ENCODE measurements at places on chromosomes 6 and 20. TPM values are rescaled to one million over a fixed set of nuclear protein-coding genes. Genes with fewer than 3 reads are reported as not detected.

The TMEM244 gene
- total RNA-seq, result not detected

The TBXT gene
- total RNA-seq, result not detected

The ERMARD gene
- total RNA-seq, result 7.6 TPM

The PDE10A gene
- 3.9 TPM for total RNA-seq

The TSHZ2 gene
- total RNA-seq, result 0.49 TPM

The FOXQ1 gene
- total RNA-seq, result not detected

The NKX2-4 gene
- 0.35 TPM for total RNA-seq

DNA sequence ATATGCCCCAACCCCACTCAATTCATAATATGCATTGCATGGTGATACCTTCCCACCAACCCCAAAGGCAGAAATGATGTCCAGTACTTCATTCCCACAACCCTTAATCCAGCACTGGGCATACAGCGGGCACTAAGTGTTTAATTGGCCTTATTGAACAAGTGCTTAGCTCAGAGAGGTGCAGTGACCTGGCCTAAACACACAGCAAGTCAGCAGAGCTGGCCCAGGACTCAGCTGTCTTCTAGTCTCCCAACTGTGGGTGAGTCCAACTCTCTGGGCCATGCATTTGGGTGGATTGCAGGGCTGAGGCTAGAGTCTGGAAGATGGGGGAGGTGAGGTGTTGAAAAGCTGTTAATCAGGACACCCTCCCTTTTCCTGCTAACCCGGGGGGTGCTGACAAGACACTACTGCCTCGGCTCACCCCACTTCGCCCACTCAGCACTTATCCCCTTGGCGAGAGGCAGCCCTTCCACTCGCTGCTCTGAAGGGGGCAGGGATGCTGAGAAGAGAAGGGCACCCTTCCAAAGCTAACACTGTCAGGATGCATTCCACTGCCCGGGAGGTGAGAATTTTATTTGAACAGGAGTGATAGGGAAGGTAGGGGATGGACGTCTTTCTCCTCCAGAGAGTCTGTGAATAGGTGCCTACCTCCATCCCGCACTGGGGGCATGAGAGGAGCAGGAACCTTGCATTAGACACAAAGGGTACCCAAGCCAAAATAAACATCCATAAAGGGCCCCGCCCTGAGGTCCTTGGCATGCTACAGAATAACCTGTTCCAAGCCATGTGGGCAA lies 14.2 kb downstream of the KCNK5 start:
- no peak for DNase-seq

DNA sequence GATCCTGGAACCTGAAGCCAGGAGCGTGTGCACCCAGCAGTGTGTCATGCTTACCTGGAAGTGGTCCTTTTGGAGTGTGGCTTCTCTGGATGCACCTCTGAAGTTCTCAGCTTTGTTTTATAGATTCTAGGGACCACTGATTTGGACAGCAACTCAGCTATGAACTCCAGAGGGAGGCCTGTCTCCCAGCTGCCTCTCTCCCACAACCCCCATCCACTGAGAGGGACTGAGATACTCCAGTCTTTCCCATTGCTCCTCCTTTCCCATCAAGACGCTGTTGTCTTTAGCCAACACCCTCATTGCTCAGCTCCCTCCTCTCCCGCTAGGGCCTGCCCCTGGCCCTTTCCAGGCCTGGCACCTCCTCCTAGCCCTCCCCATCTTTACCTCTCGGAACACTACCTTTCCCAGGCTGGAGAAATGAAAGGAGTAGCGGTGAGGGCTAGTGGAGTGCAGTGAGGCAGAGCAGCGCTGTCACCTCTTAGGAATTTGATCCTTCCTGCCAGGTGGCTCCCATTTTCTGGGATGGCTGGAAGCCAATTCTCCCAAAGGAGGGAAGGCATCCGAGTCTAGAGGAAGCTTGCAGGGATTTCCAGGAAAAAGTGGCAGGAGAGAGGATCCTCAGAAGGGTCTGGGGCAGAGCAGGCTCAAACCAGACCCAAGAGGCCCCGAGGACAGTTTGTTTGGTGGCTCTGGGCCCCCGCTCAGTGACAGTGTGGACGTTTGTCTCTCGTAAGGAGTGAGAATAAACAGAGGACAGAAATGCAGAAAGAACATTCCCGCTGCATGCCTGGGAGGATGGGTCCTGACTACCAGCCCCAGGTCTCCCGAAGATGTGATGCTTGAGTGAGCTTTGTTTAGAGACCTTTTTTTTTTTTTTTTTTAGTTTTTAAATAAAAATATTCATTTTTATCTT lies at the start of gene LRRN4:
LRRN4 (minus strand) TSS at position 285 of the 913 bp plus-strand sequence. CDS start 1,261 bp downstream, outside the sequence.
- DNase-seq, result peak; percentile 83

DNA sequence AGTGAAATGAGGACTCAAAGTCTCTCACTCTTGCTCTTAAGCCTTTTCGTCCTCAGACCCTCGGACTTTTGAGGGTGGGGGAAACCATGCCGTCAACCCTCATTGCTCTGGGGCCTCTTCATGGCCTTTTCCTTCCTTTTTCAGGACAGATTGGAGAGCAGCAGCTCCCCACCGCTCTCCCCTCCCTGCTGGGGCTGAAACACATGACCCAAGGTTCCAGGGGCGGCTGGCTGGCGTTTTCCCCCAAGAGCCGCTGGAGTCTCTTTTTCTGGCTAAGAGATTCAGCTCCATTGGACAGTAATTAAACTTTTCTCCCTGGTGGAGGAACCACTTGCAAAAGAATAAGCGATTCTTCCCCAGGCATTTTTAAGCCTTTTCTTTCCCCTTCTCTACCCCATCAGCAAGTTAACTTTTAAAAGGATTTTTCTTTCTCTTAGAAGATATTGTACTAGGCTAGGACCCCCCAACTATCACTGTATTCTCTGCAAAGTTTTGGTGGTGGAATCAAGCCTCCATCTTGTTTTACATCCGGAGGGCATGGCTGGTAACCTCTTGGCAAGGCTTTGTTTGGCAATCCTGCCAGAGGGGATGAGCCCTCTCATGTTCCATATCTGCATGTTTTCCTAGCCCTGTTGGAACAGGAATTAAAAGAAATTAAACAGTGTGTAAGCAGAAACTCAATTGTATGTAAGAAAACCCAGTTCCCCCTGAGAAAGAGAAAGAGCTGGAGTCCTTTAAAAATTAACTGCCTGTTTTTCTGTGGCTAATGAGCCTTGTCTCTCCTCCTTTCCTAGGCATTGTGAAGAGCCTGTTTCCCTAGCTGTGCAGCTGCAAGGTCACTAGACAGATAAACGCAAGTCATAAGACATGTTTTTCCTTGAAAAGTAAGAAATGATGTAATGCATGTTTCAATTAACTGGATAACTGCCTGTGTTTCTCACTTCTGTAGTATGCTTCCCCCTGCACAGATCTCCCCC lies 100.8 kb upstream of the GPR6 start:
- DNase-seq, result no peak

GRCh38 chr6:12288914-12289313 lies 1.2 kb upstream of the EDN1 start:
- no peak for DNase-seq

DNA sequence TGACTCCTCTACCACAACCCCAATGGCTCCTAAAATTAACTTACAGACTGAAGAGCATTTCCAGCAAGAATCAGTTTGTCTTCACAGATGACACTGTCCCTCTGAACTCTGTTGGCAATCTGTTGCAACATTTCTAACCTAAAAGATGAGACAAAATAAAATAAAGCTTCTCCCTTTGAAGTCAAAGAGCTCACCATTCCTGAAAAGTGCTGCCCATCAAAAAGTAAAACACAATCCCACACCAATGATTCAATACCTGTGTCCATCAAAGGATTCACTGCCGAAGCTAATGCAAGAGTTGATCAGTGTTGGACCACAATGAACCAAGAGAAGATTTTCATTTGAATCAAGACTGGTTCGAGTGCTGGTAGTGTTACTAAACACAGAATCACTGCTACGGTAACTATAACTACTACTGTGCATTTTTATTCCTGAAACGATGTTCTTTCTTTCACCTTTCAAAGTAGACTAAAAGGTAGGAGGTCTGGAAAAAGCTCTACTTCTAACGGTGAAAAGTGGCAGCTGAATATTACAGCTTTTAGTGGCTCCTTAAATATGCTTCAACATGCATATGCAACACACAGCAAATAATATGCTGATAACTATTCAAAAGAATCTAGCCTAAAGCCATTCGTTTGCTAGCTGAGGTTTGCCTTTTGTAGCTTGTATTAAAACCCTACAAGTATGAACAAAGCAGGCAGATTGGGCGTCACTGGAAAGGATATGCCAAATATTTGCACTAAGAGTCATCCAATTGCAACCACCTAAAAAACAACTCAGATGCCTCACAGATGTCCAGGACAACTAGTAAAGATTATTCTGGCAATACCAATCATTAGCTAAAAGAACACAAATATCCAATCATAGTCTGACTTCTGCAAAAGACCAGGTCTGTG lies at the start of gene DST:
DST (minus strand) TSS at position 524 of the 896 bp plus-strand sequence.
- DNase-seq, result no peak

GRCh38 chr6:118588626-118589025 lies 40.5 kb downstream of the PLN start:
- no peak for DNase-seq

- no peak for DNase-seq
These were observed 337.8 kb downstream of the FARS2 start for GRCh38 chr6:5599127-5599526.

DNA sequence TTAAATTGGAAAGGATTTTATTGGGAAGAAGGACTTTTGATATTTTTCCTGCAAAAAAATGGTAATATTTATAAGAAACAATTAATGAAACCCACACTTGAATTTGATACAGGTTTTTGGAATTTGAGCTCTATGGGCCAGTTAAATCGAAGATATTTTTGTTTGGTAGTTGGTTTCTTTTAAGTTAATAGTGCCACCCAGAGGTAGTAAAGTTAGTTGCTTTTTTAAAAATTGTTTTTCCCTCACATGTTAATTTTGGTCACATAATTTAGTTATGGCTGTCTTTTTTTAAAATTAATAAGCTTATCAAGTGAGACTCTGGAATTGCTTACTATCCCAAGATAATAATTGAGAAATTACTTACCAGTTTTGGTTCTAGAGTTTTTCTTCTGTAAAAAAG lies 7.1 kb downstream of the PRIM2 start:
- DNase-seq, result peak; percentile 29

- DNase-seq, result peak; percentile 8
These were observed 2.4 kb upstream of the SNAP25 start for GRCh38 chr20:10216146-10216791.

Measured in GM23338 (cell line).